ENCODE measurements at places on chromosomes 2 and 18.

DNA sequence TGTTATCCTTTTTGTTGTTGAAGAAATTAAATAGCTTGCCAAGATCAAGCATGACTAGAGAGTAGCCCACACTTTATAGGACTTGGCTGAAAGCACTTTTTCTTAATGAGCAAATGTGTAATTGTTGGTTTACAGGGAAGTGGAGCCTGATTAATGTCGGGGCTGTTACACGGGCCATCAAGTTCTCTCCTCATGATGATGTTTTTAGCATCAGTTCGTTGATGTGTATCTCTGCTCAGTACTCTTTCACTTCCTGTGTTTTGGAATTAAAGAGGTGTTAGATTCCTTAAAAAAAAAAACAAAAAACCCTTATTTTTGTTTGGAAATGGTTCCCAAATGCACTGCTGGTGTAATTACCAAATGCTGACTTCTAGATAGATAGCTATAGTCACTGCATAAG is 114.2 kb downstream of the PTPRM start:
- no peak for DNase-seq

DNA sequence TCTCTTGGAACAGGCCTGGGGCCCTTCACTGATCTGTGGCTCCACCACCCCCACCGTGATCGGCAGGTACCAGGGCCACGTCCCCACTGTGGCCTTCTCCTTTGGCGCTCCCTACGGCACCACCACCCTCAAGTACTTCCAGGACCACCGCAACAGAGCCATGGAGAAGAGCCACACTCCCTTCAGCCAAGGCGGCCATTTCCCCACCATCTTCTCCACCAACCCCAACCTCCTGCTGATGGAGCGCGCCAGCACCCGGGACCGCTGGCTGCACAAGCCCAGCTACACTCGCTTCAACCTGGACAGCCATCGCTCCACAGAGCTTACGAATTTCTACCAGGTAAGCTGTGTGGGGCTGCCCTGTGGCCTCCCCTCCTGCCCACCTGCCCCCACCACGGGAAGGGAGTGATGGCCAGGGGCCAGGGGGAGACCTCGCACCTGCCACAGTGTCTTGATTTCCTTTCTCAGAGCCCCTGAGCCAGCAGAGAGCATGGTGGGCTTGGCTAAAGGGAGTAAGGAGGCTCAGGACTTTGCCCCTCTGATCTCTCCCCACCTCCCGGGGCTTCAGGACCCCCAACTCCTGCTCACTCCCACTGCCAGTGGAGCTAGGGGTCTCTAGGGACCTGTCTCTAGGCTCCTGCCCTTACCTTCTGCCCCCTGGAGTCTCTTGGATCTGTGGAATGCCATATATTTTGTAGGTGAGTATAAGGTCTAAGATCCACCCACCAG is 65.2 kb downstream of the CIB4 start:
- no peak for DNase-seq

DNA sequence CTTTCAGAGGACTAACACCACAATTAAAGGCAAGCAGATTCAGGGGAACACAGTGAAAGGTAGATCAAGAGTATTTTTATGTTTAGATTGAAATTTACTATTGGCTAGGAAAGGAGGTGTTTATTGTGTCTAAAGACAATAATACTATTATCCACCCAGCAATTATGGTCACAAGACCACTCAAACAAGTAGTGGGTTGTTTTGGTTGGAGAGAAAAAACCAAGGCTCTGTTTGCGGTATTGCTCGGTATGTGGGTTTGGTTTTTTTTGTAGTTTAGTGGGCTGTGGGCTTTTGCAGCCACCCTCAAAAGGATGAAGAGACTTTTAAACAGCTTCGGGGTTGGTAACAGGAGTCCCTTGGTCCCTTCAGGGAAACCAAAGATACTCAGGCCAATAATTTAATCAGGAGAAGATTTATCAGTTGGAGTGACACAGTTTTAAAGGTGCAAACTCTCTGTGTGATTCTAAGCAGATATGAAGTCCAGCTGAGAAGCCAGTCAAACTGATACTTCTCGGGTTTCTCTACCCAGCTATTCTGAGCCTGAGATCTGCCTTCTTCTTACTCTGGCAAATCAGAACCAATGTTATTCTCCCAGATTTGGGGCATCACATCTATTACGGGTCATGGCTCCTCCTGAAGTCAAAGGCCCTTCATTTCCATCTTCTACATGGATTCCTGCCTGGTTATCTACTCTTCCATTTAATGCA is 55.3 kb downstream of the DCC start:
- DNase-seq, result no peak

DNA sequence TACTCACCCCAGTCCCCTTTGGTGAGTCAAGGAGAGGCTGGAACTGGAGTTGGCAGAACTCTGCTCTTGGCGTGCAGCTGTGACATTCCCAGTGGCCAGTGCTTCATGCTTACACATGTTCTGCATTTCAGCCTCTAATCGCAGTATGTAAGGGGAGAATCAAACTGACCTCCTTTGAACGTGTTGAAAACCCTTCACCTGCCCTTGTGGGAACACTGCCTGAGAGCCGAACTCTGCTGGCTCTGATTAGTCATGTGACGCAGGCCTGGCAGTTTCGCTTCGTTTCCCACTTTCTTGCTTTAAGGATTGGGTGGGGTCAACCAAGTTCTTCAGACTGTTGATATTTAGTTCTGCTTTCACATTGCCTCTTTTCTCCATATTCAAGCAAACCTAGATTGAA is 173.8 kb upstream of the BCL2L11 start:
- no peak for DNase-seq

- no peak for DNase-seq
These were observed 42.3 kb downstream of the TTC21B start for GRCh38 chr2:165911231-165911630.

- no peak for DNase-seq
These were observed 7.2 kb downstream of the ADI1 start for GRCh38 chr2:3512086-3512485.

DNA sequence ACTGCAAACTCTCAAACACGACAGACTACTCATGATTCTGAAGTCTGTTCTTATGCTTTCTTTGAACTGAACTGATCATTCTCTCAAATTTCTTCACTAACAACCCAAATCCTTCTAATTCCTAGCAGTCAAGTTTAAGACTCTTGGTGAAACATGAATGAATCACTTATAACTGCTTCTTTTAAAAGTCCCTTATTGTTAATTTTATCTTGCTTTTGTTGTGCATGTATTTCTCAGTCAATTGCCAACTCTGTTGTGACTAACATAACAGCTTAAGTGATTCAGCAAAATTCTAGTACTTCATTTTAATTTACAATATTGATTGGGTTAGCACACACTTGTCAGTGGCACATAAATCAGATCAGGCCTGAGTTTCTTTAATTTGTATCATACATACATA is 357.0 kb upstream of the FSIP2 start:
- no peak for DNase-seq

DNA sequence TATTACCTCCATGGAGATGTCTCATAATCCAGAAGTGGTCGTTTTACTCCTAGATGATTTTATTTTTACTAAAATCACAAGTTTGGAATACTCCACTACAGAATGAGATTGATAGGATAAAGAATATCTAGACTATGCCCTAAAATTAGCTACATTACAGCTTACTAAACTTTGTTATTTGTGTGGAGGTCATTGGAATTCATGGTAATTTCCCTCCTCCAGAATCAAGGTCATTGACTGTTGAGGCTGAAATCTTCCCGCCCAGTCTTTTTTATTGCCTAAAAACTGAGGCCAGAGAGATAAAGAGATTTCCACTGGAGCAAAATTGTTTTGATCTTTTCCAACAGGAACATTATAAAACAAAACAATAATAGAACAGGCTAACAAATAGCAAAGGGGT is 35.0 kb downstream of the ITGB6 start:
- DNase-seq, result no peak

DNA sequence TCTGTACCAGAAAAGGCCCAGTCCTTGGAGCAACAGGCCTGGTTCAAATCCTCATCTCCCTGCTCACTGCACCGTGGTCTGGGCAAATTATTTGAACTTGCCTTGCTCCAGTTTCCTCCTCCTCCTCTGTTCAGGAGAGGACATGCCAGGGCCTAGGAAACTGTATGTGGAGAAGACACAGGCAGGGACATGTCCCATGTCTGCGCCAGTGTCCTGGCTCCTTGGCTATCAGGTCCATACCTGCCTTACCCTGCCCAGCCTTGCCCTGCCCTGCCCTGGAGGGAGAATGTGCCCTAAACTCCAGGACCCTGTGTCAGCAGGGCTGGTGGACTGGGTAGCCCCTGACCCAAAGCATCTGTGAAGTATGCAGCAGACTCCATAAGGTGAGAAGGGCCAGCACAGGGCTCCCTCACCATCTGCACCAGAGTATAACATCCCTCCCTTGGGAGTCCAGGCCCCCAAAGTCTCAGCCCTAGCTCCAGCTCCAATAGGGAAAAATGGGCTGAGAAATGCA is 165.3 kb downstream of the GALNT1 start:
- no peak for DNase-seq

DNA sequence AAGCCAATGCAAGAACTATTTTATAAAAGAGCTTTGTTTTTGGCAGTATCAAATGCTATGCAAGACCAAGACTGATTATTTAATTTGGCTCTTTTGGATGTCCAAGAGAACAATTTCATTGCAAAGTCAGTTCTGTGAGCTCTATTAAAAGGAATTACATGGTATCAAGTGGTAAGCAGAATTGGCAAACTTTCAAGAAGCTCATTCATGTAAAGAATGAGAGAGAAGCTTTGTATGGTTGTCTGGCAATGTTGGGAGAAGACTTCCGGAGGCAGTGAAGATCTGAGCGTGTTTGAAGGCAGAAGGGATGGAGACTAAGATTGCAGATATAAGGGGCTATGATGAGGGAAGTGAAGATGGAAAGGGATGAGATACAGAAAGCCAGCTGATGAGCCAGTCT is 49.6 kb downstream of the CPS1 start:
- no peak for DNase-seq

DNA sequence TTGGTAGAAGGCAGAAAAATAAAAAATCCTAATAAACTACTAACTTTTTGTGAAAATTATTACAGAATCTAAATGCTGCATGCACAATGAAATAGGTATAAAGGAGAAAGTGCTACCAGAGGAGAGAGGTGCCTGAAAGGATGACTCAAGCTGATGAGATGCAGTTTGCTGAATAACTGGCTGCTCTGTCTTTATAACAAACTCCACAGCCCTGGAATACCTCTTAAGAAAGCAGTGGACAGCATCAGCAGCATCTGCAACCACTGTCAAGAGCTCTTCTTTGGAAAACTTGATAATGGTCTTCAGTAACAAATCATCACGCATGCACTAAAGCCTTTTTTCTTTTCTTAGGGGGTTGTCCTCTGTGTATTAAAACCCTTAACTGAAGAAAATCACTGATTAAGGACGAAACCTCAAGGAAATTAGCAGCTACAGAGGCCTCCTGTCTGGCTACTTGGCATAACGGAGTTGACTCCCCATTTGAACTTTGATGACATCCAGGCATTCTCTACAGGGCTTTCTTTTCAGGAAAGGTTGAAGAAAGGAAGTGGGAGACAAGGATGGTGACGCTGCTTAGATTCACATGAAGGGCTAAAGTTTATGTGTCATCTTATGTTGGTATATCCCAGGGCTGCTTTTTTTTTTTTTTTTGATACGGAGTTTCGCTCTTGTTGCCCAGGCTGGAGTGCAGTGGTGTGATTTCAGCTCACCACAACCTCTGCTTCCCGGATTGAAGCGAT is 28.8 kb downstream of the WDFY1 start:
- DNase-seq, result no peak

- no peak for DNase-seq
These were observed 104.6 kb upstream of the TEX51 start for GRCh38 chr2:126793885-126794613.

DNA sequence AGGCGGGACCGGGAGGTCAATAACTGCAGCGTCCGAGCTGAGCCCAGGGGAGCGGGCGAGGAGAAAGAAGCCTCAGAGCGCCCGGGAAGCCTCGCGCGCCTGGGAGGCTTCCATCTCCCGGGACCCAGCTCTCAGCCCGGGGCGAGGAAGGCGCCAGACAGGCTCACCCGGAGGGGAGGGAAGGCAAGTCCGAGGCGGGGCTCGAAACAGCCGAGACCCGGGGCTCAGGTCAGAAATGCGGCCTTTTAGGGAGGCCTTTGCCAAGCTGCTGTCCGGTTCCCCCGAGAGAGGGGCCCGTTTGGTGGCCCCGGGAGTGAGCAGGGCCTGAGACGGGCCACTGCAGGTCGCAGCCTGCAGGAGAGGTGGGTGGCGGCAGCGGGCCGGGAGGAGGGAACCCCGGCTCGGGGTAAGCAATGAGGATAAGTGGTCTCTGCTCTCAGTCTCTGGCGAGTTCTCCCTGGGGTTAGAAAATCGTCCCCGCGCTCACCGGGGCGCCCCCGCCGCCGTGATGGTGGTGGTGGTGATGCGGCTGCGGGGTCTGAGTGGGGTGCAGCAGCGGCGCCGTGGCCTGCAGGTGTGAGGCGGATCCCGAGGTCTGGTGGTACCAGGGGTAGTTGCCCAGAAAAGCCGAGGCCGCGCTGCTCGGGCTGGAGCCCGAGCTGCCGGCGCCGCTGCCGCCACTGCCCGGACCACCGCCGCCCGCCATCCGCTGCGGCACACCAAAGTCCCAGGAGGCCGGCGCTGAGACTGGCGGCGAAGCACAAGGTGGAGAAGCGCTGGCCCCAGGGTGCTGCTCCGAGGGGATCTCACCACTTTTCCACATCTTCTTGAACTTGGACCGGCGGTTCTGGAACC is 2.4 kb downstream of the DLX2 start:
- no peak for DNase-seq

DNA sequence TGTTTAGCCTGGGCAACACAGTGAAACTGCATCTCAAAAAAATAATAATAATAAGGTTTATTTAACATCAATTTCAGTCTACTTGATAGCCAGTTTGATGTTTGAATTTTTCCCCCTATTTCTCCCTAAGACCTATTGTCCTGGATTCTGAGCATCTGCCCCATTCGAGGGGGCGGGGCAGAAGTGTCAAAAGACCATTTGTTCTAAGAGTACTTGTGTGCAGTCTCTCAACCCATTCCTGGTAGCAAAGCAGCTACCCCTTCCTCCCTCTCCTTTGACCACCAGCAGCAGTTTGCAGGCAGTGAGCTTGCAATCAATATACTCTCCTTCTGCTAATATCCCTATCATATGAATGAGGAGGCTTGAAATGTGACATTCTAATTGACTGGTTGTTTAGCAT is 71.9 kb downstream of the VWC2L start:
- no peak for DNase-seq

Measured in NAMALWA (cell line).